ENCODE measurements at places on chromosomes 1 and 21.

GRCh38 chr1:229363723-229364122 lies 20.9 kb upstream of the CCSAP start:
- DNase-seq: no peak

DNA sequence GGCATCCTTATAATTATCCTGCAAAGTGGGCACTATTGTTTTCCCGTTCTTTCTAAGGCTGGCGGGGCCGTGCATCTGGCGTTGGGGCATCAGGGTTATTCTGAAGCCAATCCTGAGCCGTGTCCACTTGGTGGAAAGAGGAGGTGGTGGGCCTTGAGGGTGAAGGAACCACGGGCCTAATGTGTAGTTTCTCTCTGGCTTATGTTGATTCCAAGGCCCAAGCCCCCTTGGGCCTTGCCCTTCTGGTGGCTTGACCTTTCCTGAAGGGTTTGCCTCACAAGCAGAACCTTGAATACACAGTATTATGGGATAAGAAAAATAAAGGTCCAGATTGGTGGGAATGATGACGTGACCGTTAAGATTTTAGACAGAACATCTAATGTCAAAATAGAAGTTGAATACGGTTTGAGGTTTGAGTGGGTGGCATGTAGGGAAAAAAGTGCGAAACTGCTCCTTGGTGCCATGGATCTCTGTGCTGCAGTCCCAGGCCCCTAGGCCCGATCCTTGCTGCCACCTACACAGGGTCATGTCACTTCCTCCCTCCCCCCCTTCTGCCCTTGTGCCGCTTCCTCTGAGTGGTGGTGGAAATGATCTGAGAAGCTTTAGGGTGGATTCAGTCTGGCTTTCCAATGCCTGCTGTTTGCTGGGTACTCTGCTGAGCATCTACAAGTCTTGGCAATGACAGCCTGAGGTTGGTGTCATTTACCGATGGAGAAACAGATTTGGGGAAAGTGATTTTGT lies 90.5 kb downstream of the PRDM2 start:
- DNase-seq: no peak

- DNase-seq: peak; percentile 42
These were observed 60.8 kb downstream of the ZNF684 start for GRCh38 chr1:40592107-40592803.

DNA sequence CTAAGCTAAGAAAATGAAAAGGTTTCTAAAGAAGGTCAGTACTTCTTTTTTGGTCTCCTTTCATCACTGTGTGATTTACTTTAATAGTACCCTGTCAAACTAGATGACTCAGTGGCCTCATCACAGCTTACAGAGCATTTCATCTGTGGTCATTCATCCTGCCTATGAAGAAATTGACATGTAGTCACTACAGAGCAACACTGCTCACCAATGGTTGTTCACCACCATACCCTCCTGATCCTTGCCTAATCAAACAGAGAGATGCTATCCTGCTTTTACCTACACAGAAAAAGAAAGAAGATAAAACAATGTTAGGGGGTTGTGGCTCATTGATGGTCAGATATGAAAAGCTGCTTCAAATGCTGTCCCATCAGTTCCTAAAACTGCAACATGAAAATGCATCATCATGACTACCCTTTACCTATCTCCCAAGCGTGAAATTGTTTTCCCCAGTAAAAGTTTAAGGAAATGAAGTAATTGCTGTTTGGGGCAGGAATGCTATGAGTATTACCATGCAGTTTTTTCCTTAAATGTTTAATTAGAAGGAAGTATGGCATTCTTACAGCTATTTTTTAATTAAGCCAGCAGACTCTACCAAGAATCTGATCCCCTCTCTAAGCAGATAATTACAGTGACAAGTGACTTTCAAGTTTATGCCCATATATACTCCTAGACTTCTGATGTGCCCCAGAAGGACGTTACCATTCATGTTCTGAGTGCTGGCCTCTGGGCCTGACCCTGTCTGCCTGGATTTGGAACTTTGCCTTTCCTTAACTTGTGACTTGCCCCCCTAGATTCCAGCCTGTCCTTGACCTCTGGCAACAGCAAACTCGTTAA lies 46.1 kb upstream of the FBXO28 start:
- DNase-seq: no peak

DNA sequence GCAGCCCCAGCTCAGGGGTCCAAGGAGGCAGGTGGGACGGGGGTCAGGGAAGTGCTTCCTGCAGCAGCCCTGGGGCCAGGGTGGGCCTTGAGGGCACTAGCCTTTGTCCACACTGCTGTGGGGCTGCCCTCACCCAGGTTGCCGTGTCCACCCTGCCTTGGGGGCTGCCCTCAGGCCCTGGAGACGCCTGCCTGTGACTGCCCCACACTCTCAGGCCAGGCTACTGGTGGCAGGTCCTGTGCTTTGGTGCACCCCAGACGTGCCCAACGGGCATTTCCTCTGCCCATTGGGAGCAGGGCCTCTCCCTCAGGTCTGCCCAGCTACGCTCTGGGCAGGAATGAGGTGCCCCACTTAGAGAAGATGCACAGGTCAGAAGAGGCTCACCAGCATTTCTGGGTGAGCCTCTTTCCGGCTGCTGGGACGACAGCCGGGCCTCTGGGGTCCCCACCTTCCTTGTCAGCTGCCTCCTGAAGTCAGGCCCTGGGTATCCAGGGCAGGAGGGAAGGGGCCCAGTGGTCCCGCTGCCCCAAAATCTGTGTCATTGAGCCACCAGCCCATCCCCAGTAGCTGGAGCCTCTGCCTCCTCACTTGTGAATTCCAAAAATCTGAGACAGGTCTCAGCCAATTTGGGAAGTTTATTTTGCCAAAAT lies 2.7 kb upstream of the MMEL1 start:
- DNase-seq: no peak

- no peak for DNase-seq
These were observed 88.5 kb downstream of the CEP350 start for GRCh38 chr1:180042988-180043622.

DNA sequence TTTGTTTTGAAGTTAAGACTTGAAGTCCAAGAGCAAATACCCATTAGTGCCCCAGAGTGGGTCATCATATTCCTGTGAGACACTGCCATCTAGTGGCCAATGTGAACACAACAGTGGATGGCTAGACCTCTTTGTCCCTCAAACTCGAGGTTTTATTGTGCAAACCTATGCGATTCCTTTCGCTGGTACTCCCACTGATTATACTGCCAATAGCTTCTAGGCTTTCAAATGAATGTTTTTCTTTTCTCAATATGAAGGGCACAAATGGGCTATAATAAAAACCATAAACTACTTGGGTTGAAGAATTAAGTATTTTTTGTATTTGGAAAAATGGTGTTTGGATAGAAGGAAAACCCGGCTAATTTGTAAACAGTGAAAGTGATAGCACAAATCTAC lies 100.4 kb upstream of the ZNF281 start:
- peak; percentile 67 for DNase-seq

- no peak for DNase-seq
These were observed 21.7 kb upstream of the VASH2 start for GRCh38 chr1:212928323-212929291.

- no peak for DNase-seq
These were observed 3.3 kb downstream of the GCSAML start for GRCh38 chr1:247552231-247552630.

DNA sequence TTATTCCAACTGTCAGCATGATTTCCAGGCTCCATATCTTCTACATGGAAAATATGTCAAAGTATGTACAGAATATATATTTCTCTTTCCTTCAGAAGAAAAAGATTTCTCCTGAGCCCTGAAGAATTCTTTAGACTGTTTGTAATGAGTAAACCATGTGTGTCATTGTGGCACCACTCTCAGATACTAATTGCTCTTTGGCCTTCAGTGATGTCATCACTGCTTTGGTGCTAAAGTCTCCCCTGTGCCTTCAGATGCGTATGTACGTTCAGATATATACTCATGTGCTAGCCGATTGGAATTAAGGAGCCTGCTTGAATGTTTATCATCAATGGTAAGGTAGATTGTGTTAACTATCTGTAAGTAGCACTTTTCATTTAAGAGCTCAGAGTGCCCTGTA lies 20.6 kb upstream of the NBL1 start:
- no peak for DNase-seq

DNA sequence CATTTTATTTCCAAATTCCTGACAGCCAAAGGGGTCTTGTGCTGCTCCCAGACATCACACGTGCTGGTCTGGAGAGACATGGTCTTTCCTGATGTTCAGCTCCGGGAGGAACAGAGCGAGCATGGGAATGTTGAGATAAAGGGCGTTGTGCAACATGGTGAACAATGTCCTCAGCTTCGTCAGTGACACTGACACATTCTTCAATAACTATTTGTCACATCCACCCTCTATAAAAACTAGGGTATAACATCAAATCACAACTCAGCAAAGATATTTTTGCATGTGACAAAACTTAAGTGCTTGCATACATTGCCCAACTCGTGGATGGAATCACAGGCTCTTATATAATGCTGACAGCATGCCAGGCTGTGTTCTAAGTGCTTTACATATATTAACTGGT lies 42.4 kb upstream of the GRHL3 start:
- peak; percentile 36 for DNase-seq

DNA sequence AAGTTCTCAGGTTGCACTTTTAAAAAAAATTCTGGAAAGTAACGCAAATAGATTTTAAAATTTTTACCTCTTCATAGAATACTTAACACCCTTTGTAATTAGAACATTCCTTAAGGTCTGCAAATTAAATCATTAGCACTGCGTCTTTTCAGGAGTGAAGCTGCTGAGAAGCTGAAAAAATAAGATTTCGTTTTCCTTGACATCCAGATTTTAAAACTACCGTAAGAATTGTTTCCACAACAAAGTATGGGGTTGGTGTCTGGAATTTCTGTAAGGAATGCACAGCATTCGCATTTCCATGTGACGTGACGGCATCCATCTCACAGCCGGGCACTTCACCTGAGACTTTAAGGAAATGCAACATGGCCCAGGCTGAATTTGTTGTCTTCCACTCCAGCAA lies 76.3 kb upstream of the COX20 start:
- DNase-seq: no peak

GRCh38 chr1:35499652-35500176 lies 57.5 kb downstream of the KIAA0319L start:
- DNase-seq: peak; percentile 19

DNA sequence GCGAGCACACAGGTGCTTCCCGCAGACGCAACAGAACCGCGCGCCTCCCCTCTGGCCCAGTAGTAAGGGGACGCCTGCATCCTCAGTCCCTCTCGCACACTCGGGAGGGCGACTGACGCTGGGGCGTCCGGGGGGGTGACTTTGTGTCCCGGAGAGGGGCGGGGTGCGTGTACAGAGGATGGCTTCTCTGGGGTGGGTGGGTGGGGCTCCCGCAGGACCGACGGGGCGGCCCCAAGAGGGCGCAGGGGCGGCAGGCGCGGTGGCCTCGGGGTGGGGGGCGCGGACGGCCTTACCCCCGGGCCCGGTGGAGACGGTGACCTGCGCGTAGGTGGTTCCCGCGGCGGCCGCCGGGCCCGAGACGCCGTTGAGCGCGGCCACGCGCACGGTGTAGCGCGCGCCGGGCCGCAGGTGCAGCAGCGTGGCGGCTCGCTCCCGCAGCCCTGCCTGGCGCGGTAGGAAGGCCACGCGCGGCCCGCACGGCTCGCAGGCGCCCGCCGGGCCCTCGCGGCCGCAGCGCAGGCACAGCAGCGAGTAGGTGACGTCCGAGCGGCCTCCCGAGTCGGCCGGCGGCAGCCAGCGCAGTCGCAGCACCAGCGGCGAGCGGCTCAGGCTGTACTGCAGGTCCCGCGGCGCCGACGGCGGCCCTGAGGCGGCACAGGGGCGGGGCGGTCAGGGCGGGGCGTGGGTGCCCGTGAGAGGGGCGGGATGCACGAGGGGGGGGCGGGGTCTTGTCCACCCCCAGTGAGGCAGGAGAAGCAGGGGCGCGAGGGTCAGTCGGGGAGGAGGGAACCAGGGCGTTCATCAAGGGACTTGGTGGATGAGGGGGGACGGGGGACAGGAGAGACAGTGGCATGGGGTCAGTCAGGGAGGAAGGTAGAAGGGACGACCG lies 12.1 kb downstream of the EPHA10 start:
- peak; percentile 62 for DNase-seq

DNA sequence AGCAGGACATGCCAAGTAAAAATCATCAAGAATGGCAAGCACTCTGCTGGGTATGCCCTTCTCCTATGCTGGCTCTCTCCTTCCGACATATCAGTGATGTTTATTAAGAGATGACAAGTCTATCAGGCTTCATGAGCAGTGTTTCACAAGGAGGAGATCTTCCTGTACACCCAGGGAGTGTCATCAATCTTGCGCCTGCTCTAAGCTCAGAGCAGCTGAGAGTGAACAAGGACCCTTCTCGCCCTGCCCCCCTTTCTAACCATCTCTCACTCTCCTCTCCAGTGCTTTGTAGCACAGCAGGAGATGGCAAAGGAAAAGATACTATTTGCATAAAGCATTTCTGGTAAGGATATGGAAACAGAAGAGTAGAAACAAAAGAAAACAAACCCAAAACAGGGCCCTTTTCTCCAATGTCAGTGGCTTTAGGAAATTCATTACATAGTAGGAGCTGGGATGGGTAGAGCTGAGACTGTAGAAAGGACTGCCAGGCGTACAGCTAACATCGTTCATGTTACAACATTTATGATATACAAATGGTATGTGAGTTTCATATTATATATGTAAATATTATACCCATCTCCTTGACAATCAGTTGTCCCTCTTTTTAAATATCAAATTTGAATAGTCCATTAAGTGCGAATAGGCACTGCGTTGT lies 201.7 kb downstream of the NUF2 start:
- no peak for DNase-seq

GRCh38 chr1:224014330-224014649 lies 99.6 kb upstream of the FBXO28 start:
- no peak for DNase-seq

GRCh38 chr1:154747740-154748404 lies 122.2 kb downstream of the KCNN3 start:
- DNase-seq: no peak

- DNase-seq: peak; percentile 27
These were observed 96.5 kb downstream of the USP25 start for GRCh38 chr21:15826147-15826780.

- DNase-seq: peak; percentile 53
These were observed 101.5 kb upstream of the SLFNL1 start for GRCh38 chr1:41122851-41123518.

DNA sequence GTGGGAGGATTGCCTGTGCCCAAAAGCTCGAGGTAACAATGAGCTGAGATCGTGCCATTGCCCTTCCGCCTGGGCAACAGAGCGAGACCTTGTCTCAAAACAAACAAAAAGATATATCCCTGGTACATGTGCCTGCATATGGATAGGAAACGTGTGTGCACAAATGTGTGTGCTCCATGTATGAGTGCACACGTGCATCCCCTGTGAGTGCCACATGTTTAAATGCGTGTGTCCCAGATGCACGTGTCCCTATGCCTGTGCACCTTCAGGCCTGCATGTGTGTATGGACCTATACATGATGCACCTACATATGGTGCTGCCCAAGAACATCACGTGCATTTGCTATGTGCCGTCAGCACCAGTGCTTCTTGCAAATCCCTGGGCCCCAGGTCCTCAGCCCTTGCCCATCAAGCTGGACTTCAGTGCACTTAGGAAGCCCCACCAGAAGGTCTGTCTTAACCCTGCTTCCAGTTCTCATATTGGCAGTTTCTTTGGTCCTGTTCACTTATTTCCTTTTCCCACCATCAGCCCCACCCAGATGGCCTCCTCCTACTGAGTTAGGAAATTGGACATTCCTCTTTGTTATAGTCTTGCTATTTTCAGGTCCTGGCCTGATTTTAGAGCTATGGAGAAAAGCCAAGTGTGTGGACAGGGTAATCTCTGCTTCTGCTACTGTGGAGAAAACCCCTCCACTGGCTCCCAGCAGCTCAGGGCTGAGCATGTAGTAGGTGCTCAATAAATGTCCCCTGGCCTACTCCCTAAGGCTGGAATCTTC lies 15.4 kb downstream of the TIE1 start:
- no peak for DNase-seq

- DNase-seq: no peak
These were observed 9.9 kb downstream of the PTPN22 start for GRCh38 chr1:113861641-113862040.

All from HuH-7 (cell line).